AG04450 (cell line): ENCODE measurements at places on chromosomes 3 and 15.

DNA sequence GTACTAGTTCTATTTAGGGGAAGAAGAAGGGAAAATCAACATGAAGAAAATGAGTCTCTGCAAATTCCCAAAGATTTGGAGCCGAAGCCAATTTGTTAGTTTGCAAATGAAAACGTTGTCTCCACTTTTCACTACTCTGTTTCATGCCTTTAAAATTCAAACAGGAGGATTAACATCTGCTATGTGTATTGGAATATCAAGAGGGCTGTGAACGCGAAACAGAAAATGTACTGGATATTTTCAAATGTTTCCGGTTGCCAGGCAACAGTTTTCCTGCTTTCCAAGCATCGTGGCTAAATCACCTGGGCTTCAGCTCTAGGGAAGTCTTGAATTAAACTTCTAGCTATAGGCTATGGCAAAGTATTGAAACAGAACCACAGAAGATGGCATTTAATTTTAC is 172.8 kb downstream of the KCNMB2 start:
- no peak for DNase-seq

- no peak for DNase-seq
Measured at GRCh38 chr3:181384970-181385369, 326.8 kb upstream of the SOX2 start.

- DNase-seq = peak; percentile 30
Measured at GRCh38 chr3:49199239-49199899, 28.0 kb downstream of the KLHDC8B start.

GRCh38 chr3:18510947-18511346 is 85.8 kb upstream of the SATB1 start:
- DNase-seq = no peak

DNA sequence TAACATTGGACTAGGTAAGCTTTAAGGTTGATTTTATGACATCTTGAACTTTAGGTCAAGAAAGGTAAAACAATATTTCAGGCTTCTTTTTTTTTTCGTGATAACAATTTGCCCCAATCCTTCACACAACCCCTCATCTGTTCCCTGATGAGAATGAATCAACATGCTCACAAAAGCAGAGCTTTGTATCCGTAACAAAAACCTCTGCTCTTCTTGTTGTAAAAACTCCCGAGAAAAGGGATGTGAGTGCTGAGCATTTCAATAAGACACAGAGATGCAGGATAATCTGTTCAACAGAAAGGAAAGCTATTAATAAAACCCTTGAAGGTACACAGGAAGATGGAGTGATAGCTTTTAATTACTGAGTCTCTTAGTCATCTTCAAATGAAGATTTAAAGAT is 94.3 kb downstream of the RAD18 start:
- no peak for DNase-seq

DNA sequence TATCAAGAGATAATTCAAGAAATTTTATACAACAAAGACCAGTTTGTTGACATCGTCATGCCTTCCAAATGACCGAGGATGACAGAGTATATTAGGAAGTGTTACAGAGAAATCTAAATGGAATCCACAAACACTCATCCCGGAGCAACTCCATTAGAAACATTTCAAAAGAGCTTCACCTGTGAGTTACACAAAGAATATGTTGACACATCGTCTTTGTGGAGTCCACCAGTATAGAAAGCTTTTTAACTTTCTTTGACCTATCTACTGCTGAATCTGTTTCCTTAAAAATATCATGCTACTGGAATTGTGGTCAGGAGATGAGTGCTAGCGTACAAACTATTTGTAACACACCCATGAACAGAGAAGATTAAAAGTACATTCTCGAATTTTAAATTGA is 130.4 kb downstream of the SUCLG2 start:
- DNase-seq = no peak
